NCI-H524 (cell line): ENCODE measurements at places on chromosomes 1 and 21.

- no peak for DNase-seq
These were observed 67.3 kb downstream of the GADD45A start for GRCh38 chr1:67752306-67752705.

- no peak for DNase-seq
These were observed 18.4 kb downstream of the ATP1A4 start for GRCh38 chr1:160169553-160170399.

DNA sequence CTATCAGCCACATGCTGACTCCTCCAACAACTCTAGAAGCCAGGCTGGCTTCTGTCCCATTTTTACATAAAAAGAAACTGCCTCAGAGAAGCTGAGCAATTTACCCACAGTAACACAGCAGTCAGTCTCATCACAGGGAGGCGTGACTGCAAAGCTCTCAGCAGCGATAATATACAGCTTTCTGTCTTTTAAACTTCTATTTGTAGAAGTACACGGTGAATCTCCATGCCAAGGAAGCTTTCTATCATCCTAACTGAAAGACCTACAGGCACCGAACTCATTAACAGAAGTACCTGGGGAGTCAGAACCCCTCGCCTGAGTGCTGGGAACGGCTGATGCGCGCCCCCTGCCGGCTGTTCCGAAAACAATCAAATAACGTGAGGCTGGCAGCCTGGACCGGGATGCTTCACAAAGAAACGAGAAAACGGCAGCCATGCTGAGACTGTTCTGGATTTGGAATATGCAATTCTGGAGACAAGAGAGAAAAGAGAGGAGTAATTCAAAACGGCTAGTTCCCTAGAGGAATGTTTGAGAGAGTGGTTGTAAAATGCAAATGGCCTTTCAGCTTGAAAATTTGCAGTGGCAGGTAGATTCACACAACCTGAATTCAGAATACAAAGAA is 43.5 kb upstream of the RAB4A start:
- DNase-seq, result peak; percentile 77

- DNase-seq, result no peak
These were observed 1.5 kb downstream of the TGFB2 start for GRCh38 chr1:218346391-218347204.

DNA sequence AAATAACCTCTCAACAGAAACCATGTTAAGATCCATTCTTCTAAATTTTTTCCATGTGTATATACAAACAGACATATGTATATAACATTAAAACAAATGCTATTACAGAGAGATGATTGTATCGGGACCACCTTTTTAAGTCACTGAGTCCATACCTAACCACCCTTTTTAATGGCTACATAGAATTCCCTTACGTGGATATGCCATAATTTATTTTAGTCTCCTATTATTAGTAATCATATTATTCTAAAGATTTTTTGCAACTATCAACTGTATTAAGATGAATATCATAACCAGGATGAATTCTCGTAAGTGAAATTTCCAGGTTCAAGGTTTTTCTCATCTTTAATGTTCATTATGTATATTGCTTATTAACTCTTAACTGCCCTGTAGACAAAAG is 259.7 kb downstream of the HHAT start:
- DNase-seq, result no peak

GRCh38 chr1:214830941-214831340 is 227.9 kb downstream of the CENPF start:
- DNase-seq, result no peak

DNA sequence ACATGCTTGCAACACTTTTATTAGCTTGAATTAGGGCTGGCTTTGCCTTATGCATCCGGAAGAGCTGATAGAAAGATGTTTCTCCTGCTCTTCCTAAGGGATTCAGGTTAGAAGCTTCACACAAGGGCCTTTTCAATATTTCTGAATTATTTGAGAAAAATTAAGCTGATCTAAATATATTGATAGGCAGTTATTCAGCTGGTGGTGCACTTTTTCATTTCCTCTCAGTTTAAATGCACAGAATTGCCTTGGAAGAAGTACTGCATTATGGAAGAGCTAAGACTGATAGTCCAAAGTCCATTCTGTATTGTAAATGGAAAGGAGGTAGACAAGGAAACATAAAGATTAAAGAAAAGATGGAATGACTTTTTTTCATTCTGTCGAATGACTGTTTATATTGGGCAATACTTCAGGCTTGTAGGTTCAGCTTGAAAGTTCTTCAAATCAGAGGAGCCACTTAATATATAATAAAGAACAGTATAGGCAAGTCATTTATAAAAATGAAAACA is 398.4 kb upstream of the B3GALT2 start:
- no peak for DNase-seq

- no peak for DNase-seq
These were observed 83.3 kb downstream of the FBXO2 start for GRCh38 chr1:11570821-11571380.

- no peak for DNase-seq
These were observed 60.4 kb downstream of the CYYR1 start for GRCh38 chr21:26512664-26513063.

DNA sequence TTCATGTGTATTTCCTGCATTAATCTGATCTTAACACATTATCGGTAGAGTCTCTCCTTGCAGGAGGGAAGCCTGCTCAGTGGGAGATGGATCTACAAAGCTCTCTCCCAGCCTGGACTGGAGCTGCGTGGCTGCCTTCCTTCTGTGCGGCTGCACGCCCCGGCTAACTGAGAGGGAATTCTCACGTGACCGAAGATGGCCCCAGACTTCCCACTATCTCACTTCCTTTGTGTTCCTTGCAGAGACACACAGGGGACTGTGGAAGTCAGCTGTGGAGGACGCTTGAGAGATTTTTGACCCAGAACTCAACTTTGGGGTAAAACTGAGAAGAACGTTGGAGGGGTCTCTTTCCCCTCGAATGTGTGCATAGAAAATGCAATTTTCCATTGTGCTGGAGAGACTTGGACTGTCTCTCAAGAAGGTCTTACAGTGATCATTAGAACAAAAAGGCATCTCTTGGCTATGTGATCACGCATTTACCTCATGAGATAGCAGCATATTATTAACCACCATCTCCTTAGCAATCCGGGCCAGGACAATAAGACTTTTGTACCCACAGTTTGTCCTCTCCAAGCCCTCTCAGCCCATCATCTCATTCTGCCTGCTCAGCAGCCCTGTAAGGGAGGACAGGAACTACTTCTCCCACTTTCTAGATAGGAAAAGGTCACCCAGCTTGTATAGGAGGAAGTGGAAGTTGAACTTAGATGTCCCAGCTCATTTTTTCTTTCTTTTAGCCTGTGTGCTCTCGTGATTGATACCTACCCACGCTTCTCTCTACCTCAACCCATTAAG is 49.3 kb upstream of the TARBP1 start:
- DNase-seq, result no peak

DNA sequence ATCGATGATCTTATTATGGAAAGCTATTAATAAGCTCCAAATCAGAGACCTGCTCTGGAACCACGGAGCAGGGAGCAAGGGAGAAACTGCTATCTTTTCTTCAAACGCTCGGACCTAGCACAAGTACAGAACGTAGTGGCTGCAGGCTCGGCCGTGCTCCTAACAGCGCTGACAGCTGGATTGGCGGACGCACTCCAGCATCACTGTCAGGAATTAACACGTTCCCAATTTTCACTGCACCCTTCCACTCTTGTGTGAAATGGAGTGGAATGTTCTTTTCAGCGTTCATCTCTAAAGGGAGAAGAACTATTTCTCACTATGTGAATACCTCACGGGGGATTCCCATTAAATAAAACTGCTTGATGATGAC is 106.9 kb downstream of the ZNF281 start:
- DNase-seq, result peak; percentile 48

DNA sequence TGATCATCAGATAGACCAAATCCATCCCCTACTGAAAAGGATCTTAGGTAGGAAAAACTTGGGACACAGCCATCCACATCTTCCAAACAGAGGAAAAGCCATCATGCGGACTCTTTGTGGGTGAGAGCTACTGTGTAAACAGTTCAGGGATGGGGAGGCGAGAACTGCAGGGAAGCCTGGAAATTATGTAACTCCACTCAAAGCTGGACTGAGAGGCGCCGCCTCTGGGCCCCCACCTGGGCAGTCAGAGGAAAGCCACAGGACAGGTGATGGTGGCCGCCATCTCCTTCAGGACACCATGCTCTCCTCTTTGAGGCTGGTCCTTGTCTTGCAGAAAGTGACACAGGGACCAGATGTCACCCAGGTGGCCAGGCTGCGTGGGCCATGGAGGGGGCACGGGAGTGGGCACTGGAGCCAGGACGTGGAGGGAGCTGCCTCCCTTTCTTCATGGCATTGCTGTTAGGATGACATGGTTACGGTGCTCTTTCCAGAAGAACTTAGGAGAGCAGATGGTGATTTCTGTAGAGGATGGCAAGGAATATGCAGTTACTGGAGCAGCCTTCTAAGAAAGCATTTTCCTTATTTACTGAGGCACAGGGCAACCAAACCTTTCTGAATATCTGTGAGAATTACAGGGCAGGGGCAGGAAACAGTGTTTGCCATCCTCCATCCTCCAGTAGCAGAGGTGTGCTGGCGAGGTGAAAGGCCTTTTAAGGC is 32.0 kb upstream of the TDRD10 start:
- no peak for DNase-seq

GRCh38 chr1:186550832-186551231 is 89.9 kb upstream of the PDC start:
- no peak for DNase-seq

- DNase-seq, result no peak
These were observed 10.5 kb upstream of the TNFRSF25 start for GRCh38 chr1:6476483-6476882.

GRCh38 chr21:38383411-38384237 is 114.7 kb downstream of the ERG start:
- no peak for DNase-seq

DNA sequence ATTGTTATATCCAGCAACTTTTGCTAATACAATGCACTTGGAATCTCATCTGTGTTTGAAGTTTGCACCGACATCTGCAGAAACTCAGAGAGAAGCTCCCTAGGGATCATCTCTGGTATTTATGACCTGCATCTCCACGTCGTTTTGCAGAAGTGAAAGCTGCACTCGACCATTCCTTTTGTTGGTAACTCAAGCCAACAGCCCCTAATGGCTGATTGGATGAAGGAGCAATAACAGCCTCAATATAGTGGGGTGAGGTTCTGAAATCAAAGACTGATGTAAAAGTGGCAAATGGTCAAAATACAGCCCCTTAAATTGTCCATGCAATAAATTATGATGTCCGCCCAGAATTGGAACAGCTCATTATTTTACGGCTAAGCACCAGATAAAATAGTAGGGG is 344.2 kb upstream of the KAZN start:
- peak; percentile 5 for DNase-seq

DNA sequence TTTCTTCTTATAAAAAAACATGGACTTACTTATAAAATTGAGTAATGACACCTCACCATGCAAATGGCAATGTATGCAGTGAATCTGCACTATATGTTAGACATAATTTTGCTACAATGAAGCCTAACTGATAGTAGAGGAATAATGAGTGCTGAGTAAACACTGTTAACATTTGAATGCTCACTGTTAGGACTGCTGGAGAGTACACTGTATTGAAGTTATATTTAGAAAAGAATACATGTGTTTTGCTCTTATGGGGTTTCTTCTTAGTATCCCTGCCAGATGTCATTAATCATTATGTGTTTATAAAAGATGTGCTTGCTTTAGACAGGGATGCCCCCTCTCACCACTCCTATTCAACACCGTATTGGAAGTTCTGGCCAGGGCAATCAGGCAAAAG is 111.1 kb upstream of the ZP4 start:
- no peak for DNase-seq

DNA sequence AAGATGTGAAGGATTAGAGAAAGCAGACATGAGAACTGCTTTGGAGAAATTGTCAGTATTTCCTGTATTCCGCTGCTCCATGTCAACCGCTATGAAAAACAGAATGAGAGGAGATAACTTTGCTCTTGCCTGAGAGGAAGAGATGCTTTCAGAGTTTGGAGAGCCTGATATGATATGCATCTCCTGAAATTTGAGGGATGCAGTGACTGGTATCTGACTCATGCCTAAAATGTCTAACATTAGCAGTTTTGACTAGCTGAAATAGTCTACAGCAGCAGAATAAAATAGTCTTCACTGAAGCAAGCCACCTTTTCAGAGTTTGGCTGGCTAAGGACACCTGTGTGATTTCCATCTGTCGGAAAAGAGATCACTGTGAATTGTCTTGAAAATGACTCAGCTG is 165.8 kb upstream of the LRRC7 start:
- no peak for DNase-seq

DNA sequence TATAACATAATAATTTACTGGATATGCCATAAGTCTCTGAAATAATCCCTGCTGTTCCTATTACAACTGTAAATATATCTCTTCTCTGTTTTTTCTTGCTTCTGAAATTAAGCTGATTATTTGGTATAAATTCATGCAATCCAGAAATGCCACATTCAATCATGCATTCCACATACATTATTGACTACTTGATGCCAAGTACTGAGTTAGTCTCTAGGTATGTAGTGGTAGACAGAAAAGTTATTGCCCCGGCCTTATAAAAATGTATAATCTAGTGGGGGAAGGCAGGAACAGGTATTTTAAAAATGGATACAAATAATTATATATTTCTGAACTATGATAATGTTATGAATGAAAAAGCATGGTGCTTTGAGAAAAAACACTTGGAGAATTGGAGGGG is 338.6 kb upstream of the SNX7 start:
- no peak for DNase-seq

GRCh38 chr1:27138368-27138767 is 16.6 kb downstream of the SLC9A1 start:
- DNase-seq, result no peak

DNA sequence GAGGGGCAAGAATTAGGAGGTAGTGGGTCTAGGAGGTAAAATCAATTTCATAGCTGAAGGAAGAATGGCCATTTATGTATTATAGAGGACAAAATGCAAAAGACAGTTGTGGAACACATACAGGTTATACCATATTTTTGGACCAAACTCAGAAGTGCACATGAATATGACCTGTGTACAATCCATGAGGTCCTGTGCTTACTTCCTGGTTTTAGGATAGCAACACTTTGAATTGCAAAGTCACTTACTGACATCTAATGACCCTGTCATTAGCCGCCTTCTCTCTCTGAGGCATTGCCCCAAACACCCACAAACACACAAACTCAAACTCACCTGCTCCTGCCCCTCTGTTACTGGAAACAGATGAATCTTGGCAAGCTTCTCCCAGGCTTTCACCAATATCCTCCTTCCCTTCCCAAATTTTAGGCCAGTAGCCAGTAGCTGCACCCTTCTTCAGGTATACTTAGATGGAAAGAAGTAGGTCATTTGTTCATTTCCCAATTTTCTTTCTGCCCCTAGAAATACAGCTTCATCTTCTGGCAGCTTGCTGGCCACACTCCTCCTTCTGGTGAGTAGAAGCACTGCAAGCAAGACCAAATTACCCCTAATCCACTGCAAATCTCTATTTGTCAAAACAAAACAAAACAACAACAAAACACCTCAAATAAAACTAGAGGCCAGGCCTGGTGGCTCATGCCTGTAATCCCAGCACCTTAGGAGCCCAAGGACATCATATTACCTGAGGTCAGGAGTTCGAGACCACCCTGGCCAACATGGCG is 13.7 kb upstream of the RPL5 start:
- DNase-seq, result no peak

GRCh38 chr1:155940993-155941844 is at the start of gene RXFP4:
Gene RXFP4, plus strand, starts transcription at chr1:155941638. Its CDS starts 72 bp downstream, at chr1:155941710.
- DNase-seq, result no peak
